ENCODE measurements at places on chromosomes 7 and 10.

DNA sequence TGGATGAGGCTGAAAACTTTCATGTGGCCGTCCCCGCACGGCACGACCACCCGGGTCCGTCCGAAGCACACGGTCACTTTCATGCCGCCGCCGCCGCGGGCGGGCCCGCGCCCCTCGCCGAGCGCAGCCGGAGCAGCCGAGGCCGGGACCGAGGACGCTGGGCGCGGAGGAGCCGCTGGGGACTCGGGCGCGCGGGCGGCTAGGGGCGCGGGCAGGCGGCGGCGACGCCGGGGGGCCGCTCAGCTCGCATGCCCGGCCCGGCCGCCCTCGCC is 247 bp downstream of the PARD3 start:
- DNase-seq = no peak

DNA sequence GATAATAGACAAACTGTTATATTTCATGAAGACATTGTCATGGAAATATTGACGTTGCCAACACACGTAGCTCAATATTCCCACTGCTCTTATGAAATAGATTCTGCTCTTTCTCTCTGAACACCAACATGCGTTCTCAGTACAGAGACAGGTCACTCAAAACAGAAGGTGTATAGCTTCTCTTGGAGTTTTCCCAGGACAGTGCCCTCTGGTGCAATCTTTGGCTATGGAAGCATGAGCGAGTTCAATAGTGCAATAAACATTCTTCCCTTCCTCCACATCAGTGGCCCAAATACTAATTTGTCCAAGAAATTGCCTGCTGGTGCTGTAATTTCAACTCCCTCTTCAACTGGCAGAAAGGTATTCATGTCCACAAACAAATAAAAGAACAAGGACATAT is 145.3 kb downstream of the MAGI2 start:
- DNase-seq = no peak

DNA sequence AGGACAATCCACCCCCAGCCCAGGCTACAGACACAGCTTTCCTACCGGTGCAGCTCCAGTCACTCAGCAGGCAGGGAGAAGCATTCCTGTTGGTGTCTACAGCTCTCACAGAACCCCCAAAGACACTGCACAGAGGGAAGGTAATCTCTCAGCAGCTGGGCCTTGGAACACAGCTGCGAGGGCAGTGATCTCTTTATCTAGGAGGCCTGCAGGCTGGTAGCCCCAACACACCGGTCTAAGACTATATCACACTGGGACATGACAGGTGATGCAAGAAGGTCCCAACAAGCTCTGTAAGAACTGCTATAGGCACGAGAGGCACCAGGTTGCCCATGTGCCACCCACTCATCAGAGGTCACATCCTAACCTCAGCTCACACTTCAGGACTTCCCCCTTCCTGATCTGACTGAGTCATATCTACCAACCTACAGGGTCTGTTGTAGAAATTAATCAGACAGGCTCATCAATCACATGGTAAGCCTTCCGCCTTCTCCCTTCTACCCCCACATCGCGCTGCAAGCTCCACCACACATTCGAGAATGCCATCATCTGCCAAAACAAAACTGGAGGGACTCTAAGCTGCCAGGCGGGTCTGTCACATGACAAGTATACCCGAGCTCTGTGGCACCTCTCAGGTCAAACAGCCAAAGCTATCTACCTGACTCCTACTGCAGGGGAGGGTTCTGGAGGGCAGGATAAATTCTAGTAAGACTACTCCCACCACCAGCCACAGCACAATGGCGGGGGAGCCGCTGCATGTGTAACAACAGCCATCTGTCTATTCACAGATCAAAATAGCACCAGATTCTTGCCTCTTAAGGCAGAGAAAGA is 26.1 kb downstream of the FAM53B start:
- no peak for DNase-seq

DNA sequence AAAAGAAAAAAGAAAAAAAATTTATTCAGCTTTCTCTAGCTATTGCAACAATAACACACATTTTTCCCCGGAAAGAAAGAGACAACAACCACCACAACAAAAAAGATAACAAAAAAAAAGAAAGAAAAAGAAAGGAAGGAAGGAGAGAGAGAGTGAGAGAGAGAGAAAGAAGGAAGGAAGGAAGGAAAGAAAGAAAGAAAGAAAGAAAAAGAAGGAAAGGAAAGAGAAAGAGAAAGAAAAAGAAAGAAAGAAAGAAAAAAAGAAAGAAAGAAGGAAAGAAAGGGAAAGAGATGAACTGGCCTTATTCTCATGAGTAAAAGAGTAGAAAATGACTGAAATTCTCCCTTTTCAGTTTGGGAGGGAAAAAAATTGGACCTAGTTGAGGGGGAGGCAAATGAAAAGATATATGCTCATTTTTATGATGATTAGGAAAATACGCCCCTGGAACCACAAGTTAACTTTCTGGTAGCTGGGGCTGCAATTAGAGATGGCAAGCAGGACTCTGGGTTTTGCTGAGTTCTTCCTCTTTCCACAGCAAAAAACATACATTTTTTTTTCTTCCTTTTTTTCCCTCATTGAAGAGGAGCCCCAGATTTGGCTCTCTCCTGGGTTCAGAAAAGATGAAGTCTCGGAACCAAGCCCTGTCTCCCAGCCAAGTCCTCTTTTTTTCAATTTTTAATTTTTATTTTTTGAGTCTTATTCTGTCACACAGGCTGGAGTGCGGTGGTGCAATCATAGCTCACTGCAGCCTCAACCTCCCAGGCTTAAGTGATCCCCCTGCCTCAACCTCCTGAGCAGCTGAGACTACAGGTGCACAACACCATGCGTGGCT is 12.6 kb upstream of the PRDX3 start:
- no peak for DNase-seq

GRCh38 chr10:52615756-52616394 is 156.7 kb downstream of the MBL2 start:
- DNase-seq = no peak

- no peak for DNase-seq
Observed at GRCh38 chr10:45553155-45553554, 119.4 kb downstream of the ZFAND4 start.

GRCh38 chr7:135320268-135320667 is 86.6 kb downstream of the STRA8 start:
- DNase-seq = no peak

DNA sequence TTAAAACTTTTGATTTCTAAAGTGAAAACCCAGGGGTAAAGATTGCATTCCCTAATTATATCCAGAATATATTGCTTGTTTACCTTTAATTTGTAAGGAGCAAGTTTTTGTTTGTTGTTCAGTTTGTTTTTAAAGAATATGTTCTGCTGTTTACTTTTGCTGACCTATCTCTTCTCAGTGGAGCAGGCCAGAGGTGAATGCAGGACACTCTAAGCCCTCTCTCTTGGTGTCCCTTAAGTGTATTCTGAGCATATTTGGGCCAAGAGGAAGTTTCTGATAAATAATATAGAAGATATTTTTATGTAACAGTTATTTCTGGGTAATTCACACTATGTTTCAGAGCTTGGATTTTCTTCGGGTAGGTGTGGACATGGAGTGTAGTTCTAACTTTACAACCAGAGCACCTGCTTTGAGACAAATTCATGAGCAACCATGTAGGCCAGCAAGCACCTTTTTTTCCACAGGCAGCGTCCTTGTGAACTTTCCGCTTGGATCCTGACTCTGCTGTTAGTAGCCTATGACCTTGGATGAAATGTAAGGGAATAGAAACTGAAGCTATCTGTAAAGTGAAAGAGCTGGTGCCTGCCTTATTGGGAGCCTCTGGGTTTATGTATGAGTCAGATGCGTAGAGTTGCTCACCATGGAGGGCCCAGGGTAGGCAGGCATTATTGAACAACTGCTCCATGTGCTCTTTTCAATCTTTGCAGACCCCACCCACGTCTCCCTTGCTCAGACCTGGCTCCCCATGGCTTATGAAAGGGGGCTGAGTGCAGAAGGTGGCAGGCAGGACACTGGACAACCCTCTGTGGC is 16.1 kb downstream of the OGDH start:
- no peak for DNase-seq

GRCh38 chr7:4256286-4256685 is 425.8 kb upstream of the FOXK1 start:
- no peak for DNase-seq

DNA sequence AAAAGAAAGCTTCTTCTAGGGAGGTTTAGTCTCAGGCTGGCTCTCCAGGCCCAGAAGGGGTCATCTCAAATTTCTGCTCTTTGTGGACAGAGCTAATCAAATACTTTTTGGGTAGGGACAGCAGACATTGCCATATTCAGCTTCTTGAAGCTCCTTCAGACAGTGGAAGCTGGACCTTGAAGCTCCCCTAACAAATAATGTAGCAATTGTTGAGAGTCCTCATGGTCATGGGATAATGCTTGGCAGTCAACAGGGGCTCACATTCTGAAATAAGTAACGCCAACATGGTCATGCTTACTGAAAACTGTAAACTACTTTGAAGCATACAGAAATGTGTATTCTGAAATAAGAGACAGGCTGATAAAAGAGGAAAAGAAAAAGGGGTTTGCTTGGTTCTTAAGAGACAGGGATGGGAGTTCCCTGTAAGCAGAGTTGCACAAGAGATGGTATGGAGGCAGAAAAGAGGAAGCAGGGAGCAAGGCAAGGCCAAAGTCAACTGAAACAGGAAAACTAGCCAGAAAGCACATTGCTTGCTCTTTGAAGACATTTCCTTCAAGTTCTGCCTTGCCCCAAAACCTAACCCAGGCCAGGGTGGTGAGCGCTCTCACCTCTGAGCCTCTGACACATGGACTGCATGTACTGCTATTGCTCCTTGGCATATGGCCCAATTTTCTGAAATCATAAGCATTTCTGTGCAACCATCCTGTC is 53.1 kb upstream of the KMT2E start:
- DNase-seq = no peak

GRCh38 chr10:73910401-73910763 is 550 bp upstream of the PLAU start:
- DNase-seq = no peak

- DNase-seq = no peak
Observed at GRCh38 chr10:126854726-126855495, 50.3 kb upstream of the DOCK1 start.

- DNase-seq = no peak
Observed at GRCh38 chr10:113594652-113595051, 41.8 kb downstream of the HABP2 start.

DNA sequence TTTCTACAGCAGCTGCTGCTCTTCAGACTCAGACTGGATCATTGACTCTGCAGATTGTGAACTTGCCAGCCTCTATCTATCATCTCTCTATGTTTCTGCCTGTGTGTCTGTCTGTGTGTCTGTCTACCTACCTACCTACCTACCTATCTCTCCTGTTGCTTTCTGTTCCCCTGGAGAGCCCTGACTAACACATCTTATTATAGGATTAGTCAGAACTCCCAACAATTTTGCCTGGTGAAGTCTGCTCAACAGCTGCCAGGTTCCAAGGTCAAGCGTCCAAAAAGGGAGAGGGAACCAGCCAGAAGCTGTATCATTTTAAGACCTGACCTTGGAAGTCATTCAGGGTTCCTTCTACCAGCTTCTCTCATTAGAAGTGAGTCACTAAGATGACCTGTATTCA is 579.0 kb upstream of the DPP6 start:
- DNase-seq = no peak

DNA sequence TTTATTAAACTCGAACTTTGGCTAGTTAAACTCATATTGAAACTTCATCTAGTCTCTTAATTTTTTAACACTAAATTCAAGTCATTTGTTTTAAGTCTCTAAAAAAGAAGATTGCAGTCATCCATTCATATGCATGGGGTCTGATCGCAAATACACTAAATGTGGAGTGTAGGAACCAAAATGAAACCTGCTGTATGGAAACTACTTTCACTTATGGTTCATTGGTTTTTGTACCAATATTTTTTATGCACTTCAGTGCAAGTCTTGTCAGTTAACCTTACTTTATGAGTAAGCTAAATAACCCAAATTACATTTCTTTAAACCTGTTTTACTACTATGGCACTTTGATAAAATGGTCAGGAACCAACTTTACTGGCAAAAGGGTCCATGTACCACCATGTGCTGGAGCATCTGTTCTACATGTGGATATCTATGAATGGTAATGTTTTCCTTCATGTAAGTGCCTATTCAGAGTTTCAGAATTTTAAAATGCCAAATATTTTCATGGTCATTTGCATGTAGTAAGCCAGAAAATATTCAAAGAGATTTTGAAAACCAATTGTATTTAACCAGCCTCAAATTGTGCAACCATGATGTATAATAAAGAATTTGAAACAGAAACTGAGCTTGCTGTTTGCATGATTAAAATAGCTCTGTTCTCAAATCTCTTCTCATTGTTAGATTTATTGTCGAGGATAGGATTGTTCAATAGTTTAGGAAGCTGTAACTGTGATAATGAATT is 7.6 kb upstream of the SUPV3L1 start:
- DNase-seq = no peak

DNA sequence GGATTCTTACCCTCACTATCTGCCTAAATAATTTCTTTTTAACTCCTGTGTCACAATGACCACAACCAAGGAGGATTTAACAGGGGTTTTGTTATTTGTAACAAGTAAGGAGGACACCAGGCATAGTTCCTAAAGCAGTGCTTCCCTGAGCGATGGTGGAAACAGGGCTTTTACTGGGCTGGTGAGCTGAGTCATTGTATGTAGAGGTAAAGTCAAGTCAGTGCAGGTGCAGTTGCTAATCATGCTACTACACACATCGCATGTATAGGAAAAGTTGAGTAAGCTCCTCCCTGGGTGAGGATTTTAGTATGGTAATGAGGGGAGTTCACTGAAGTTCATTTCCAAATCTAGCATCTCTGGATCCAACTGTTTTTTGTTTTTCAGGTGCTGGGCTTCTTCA is 22.9 kb upstream of the ABCA13 start:
- no peak for DNase-seq

DNA sequence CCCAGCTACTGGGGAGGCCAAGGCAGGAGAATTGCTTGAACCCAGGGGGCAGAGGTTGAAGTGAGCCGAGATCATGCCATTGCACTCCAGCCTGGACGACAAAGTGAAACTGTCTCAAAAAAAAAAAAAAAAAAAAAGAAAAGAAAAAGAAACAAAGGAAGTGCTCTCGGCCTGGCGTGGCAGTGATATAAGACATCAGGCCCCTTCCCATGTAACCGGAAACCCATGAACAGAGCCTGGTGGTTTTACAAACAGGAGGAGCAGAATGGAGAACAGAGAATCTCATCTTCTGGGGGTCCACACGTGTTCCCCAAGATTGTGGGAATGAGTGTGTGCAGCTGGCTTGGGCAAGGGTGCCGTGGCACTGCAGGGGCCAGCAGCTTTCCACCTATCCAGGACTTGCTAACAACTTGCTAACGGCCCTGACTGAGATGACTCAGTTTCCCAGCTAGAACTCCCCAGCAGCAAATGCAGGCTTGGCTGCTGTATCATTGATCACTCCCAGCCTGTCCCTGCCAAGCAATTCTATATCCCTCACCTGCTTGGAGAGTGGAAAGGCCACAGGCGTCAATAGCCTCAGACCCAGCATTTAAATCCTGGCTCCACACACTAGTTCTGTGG is 103.0 kb downstream of the COL26A1 start:
- DNase-seq = no peak
